ENCODE measurements at places on chromosomes 4 and X. TPM values are rescaled to one million over a fixed set of nuclear protein-coding genes. Genes with fewer than 3 reads are reported as not detected.

The ARSJ gene
- total RNA-seq: not detected

- no peak overlapping the region for H3K4me3 ChIP-seq
- no peaks in the 10 kb centered on the region for H3K27me3 ChIP-seq
- DNase-seq: no peak
- H3K36me3 ChIP-seq: no peaks in the 10 kb centered on the region
- H3K27ac ChIP-seq: peak overlapping the region; percentile 70
Measured at GRCh38 chr4:122665161-122665929, 44.5 kb upstream of the IL21 start.

DNA sequence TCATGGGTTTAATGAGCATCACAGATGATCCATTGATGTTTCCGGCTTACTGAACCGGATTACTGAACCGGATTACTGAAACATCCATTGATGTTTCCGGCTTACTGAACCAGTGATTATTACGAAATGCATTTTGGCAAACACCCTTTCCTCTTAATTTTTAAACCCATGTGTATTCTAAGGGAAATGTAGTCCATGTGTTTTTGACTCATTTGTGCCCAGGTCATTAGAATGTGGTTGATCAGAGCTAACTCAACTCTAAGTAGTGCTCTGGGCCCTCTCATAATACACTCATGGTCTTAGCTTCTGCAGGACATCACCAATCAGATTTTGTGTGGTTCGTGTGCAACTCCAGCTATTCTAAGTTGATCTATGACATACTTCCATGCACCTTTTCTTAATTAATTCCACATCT lies 141.6 kb downstream of the SPATA18 start:
- no peaks in the 10 kb centered on the region for H3K36me3 ChIP-seq
- DNase-seq: no peak
- no peak overlapping the region for H3K27ac ChIP-seq
- no peaks in the 10 kb centered on the region for H3K27me3 ChIP-seq
- H3K4me1 ChIP-seq: no peaks in the 10 kb centered on the region

The AWAT2 gene
- not detected for total RNA-seq

The ADAD1 gene
- not detected for total RNA-seq

DNA sequence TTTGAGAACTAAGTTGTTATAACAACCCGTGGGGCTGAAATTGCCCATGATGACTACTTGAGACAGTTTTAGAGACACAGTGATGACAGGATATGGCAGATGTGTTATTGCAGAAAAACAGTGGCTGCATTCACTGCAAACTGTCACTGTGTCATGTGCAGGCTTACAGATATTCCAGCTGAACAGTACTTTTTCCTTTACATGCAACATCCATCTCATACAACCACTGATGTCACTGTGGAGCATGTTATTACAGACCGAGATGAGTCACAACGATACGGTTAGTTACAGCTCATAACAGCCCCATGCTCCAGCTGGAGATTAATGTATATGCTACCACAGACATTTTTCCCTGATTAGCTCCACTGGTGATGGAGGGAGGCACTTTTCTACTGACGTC lies 207.4 kb downstream of the TMA16 start:
- no peaks in the 10 kb centered on the region for H3K4me1 ChIP-seq
- DNase-seq: no peak
- no peak overlapping the region for H3K4me3 ChIP-seq
- H3K27ac ChIP-seq: no peak overlapping the region
- no peaks in the 10 kb centered on the region for H3K27me3 ChIP-seq
- no peaks in the 10 kb centered on the region for H3K36me3 ChIP-seq

The HSFX4 gene
- total RNA-seq: not detected

The IL15 gene
- 1.9 TPM for total RNA-seq

GRCh38 chrX:110442635-110443034 lies 84.0 kb downstream of the RTL9 start:
- H3K27ac ChIP-seq: no peak overlapping the region
- H3K36me3 ChIP-seq: no peaks in the 10 kb centered on the region
- H3K4me3 ChIP-seq: no peak overlapping the region
- H3K27me3 ChIP-seq: peaks cover 11% of the 10 kb centered on the region
- H3K4me1 ChIP-seq: no peaks in the 10 kb centered on the region

DNA sequence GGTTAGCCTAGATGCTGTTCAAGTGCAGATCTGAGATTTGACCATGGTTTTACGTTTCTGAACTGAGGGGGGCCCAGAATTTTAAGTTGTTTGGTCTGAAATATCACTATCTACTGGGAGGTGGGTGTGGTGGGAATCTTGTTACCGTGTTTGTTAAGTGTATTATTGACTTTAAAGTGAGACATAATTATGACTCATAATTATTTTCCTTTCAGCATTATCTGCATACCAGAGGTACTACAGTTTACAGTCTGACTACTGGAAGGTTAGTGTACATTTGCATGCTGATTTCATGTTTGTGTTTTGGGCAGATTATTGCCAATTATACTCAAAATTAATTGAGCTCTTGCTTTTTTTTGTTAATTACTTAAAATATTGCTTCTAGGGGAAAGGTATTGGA lies 101.5 kb downstream of the KDM6A start:
- DNase-seq: no peak
- H3K27me3 ChIP-seq: no peaks in the 10 kb centered on the region
- peaks cover 43% of the 10 kb centered on the region for H3K36me3 ChIP-seq
- H3K4me3 ChIP-seq: no peak overlapping the region
- H3K4me1 ChIP-seq: peaks cover 2% of the 10 kb centered on the region
